ENCODE measurements at places on chromosomes 12 and 14.

- DNase-seq = no peak
These were observed 56.3 kb downstream of the BHLHE41 start for GRCh38 chr12:26068503-26068902.

GRCh38 chr12:104628831-104629135, 172.0 kb downstream of the CHST11 start:
- DNase-seq = no peak

DNA sequence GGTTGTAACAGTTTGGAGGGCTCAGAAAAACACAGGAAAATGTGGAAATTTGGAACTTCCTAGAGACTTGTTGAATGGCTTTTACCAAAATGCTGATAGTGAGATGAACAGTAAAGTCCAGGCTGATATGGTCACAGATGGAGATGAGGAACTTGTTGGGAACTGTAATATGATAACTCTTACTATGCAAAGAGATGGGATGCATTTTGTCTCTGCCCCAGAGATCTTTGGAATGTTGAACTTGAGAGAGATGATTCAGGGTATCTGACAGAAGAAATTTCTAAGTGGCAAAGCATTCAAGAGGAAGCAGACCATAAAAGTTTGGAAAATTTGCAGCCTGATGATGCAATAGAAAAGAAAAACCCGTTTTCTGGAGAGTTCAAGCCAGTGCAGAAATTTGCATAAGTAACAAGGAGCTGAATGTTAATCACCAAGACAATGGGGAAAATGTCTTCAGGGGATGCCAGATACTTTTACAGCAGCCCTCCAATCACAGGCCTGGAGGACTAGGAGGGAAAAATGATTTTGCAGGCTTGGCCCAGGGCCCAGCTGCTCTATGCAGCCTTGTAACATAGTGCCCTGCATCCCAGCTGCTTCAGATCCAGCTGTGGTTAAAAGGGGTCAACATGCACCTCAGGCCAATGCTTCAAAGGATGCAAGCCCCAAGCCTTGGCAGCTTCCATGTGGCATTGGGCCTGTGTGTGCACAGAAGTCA, 572.7 kb upstream of the ATP2B1 start:
- no peak for DNase-seq

- DNase-seq = no peak
These were observed 39.0 kb downstream of the ACTN1 start for GRCh38 chr14:68939893-68940613.

Measured in activated T-cell treated with anti-CD3 and anti-CD28 coated beads for 1 hour (primary cell).